ENCODE measurements at places on chromosomes 13 and 19.

GRCh38 chr19:11105014-11105636 is 15.9 kb downstream of the LDLR start:
- DNase-seq, result no peak

- DNase-seq, result no peak
These were observed 65.9 kb downstream of the SERP2 start for GRCh38 chr13:44439452-44440024.

DNA sequence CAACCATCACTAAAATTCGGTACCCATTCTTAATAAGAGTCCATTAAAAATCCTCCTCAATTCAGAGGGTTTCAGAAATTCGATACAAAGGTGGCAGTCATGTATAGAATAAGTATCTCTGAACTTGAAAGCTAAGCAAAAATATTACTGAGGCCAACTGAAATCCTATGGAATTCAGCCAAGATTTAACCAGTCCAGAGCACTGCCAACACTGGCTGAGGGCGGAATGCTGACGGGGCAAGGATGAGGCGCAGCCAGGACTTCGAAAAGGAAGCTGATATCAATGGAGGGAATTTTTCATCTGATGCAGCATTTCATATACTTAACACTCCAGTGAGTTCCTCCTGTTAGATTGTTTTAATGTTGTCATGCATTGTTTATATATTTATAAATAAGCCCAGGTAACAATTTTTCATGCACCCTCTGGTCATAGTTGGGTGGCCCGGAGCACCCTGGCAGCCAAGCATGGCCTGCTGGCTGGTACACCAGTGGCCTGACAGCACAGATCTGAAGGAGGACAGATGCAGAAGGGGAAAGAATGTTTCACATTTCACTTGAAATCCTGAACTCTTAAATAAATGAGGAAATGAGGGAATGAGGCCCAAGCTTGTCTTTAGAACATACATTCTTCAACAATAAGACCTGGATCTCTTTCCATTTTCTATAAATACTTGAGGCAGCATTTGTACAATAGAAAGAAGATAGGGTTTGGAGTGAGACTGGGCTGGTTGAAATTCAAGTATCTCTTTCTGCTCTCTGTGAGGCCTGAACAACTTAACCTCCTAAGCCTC is 41.5 kb downstream of the WDFY2 start:
- no peak for DNase-seq

DNA sequence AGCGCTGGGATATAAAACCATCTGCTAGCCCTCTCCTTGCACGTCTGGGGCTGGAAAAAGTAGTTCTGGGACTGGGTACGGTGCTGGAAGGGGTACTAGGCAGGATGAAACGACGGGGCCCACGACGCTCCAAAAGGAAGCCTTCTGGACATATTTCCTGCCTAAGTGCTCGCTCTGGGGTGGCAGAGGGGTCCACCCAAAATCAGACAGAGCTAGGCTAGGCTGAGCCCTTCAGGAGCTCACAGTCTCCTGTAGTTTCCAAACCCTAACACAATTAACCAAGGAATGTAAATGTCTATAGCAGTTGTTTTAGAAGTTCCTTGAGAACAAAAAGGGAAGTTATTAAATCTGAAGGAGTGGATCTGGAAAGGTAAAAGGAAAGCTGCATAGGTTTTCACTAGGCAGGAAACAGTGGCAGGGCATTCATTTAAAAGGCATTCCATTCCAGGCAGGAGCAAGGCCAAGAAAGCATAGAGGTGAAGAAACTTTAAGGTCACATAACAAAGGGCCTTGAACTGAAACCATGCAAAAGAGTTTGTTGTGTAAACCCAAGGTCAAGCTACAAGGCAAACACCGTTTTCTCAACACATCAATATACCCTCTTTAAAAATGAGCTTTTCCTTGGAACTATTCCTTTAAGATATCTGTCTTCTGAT is 634 bp upstream of the DIAPH3 start:
- DNase-seq, result no peak

GRCh38 chr13:85141401-85141800 is 657.8 kb downstream of the SLITRK6 start:
- DNase-seq, result no peak

DNA sequence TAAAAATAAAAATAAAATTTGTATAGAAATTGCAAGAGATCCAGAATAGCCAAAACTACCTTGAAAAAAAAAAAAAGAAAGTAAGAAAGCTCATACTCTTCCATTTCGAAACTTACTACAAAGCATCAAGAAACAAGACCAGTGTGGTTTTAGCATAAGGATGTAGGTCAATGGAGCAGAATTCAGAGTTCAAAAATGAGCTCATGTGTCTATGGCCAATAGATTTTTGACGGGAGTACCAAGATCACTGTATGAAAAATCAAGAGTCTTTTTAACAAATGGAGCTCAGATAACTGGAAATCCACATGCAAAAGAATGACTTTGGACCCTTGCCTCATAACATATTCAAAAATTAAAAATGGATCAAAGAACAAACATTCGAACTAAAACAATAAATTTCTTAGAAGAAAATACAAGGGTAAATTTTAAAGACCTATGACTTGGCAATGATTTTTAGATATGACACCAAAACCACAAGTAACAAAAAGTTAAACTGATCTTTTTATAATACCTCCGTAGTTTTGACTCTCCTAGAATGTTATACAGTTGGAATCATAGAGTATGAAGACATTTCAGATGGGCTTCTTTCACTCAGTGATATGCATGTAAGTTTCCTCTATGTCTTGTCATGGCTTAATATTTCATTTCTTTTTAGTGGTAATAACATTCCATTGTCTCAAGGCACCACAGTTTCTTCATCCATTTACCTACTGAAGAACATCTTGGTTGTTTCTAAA is 43.2 kb downstream of the KLF12 start:
- peak; percentile 38 for DNase-seq

- no peak for DNase-seq
These were observed 20.4 kb upstream of the SPRY2 start for GRCh38 chr13:80361298-80361697.

- no peak for DNase-seq
These were observed 3.4 kb downstream of the IZUMO4 start for GRCh38 chr19:2099937-2100718.

GRCh38 chr13:114128624-114129522 is 3.5 kb downstream of the RASA3 start:
- peak; percentile 95 for DNase-seq

DNA sequence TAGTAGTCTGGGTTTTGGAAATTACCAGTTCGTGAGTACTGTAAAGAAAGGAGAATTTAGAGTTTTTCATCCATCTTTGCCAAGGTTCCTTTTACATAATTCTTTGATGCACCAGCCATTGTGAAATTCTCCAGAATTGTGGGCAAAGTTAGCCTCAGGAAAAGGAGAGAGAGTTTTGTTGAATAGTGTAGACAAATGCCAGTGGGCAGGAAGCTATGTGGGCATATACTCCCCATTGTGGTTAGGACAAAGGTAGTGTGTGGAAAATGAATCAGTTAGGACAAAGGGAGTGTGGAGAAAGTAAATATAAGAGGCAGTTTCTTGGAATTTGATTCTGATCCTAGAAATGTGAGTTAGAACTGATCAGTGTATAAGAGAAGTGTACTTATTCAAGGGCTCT is 67.9 kb downstream of the PCCA start:
- DNase-seq, result no peak

DNA sequence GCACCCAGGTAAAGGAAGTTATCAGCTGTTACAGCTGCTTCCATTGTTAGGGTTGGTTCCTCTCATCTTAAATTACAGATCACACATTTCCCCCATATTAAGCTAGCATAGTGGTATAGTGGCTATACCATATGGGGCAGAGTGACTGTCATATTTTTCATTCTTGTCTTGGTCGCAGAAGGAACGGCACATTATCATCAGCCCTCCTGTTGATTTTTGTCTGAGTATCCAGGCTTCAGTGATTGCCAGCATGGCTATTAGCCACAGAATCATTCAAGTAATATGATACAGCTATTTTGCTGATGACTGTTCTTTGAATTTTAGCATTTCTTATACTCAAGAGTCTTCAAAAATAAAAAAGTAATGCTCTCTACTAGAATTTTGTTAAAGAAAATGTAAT is 240.9 kb downstream of the LIG4 start:
- no peak for DNase-seq

DNA sequence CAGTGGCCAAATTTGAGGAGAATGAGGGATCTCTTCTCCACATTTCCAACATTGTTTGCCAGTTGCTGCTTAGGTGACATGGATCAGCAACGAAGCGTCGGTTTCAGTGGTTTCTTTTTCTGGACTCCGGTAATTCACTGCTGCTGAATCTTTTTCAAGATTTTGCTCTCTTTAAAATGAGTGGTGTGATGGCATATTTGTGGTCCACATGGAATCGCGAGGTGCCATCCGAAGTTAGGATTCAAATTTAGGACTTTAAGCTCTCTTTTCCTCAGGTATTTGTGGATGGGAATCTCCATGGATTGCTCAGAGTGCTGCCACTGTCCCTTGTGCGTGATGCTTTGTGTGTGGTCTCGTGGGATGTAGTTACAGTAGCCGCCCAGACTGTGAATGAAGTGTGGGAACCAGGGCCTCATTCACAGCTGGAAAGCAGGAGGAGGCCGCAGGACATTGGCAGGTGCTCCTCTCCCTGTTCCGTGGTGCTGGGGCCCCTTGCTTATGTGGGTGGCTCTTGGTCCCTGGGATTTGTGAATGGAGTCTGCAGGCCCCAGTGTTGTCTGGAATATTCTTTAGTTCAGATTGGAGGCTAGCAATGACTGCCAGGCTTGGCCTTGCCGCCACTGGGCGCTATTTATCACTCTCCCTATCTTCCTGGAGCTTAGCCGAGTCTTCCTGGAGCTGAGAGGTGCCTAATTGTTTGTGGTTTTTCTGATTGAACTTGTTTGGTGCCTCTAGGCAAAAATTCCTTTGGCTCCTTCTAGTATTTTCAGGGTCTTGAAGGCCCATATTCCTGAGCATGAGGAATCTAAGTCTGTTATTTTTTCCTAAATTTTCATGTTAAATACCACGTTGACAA is 1.5 kb downstream of the ILF3 start:
- DNase-seq, result no peak

DNA sequence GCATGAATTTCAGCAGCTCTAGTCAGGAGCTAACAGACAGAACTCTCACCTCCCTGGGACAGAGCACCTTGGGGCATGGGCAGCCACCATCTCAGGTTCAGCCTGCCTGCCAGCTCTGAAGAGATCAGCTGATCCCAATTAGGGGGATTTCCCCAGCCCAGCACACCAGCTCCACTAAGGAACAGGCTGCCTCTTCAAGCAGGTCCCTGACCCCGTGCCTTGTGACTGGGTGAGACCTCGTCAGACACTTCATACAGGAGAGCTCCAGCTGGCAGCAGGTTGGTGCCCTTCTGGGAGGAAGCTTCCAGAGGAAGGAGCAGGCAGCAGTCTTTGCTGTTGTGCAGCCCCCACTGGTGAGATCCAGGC is 84.5 kb upstream of the UFM1 start:
- DNase-seq, result no peak

- no peak for DNase-seq
These were observed 27.2 kb upstream of the CCNP start for GRCh38 chr19:40253611-40254092.

DNA sequence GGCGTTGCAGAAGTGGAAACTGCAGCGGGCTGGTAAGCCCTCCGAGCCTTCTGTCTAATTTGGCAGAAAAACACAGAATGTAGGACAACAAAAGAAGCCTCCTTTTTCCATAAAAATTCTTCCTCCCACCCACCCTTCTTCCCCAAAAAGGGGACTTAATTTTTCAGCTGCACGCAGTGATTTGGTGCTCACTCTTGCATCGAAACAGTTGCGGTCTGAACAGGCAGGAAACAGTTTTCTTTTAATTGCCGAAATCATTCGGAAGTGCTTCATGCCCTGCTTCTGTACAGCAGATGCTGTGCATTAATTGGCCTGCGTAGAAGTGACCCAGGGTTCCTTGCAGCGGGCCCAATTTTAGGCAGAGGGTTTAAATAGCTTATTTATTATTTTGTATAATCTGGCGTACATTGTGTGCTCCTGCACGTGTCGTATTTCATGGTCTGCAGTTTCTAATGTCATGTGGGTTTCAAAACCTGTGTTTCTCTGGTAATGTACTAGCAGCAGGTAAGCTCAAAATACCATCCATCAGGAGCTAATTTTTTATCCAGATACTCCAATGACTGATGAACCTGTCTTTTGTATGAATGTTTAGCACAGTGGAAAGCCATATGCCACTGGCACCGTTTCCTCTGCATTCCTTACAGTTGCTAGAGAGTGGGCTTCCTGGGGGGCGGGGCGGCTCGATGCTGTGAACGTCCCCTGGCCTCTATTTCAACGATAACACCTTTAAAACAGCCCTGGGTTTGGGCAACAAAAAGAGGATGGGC is 66.6 kb downstream of the GGACT start:
- no peak for DNase-seq

DNA sequence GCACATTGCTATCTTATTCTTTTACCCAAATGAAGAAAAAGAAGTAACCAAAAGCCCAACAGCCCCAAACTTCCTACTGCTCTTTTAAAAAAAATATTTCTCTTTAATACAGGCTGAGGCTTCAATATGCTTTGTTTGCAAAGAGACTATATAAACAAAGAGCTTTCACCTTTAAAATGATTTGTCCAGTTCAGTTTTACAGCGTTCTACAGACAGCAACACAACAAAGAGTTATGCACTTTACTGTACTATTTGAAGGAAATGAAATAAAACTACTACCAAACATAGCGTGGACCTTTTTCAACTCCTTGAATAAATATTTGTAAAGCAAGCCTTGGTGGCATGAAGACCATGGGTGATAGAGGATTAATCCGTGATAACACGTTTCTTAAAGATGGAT is 151.2 kb downstream of the FGF9 start:
- no peak for DNase-seq

DNA sequence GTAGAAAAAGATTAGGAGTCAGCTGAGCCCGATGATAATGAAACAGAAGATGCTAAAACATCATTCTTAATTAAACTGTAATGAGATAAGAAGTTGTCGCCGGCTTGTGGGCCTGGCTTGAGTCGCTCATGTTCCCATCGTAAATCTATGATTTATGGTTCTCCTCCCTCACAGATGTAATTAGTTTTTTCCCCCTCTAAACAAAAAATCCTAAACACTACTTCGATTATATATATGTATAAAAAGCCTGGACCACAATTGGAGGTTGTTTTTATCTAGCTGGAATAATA is 151.3 kb downstream of the PTPRS start:
- no peak for DNase-seq

- DNase-seq, result peak; percentile 83
These were observed 2.3 kb upstream of the STRN4 start for GRCh38 chr19:46748325-46749109.

GRCh38 chr13:101144808-101145419 is 271.4 kb downstream of the NALCN start:
- no peak for DNase-seq

DNA sequence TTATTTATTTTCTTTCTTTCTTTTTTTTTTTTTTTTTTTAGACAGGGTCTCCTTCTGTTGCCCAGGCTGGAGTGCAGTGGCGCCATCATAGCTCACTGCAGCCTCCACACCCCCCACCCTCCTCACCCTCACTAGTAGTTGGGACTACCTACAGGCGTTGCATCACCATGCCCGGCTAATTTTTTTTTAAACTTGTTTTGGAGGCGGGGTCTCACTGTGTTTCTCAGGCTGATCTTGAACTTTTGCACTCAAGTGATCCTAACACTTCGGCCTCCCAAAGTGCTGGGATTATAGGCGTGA is 33.6 kb downstream of the GJA3 start:
- no peak for DNase-seq

All from CD8-positive, alpha-beta memory T cell (primary cell).